Suppressor macrophage (primary cell): ENCODE measurements at places on chromosomes 5 and 9.

GRCh38 chr9:21121079-21121478, 20.6 kb downstream of the IFNW1 start:
- DNase-seq, result no peak

GRCh38 chr5:142618130-142618523, 67.8 kb downstream of the FGF1 start:
- DNase-seq, result no peak

- DNase-seq, result no peak
These were observed 133.4 kb downstream of the DAB2IP start for GRCh38 chr9:121784731-121785411.

DNA sequence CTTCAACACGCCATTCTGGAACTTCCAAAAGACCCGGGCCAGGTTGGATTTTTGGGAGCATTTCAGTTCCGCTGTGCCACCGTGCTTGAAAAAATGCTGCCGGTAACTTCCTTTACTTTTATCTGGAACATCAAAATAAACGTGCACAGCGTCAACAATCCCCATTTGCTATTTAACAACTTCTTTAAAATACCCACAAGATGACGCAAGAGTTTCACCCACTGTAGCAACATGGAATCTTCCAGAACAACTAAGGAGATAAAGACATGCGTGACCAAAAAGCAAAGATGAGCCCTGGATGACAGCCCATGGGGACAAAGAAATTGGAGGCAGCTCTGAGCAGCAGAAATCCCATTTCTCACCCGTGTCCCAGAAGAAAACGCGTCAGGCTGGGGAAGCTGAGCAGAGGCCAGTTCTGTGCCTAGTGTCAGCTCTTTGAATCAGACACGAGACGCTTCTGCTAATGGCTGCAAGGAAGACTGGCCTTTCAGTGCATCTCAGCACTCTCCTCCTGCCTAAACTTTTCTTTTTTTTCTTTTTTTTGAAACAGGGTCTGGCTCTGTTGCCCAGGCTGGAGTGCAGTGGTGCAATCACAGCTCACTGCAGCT, 61.3 kb downstream of the SECISBP2 start:
- peak; percentile 75 for DNase-seq

DNA sequence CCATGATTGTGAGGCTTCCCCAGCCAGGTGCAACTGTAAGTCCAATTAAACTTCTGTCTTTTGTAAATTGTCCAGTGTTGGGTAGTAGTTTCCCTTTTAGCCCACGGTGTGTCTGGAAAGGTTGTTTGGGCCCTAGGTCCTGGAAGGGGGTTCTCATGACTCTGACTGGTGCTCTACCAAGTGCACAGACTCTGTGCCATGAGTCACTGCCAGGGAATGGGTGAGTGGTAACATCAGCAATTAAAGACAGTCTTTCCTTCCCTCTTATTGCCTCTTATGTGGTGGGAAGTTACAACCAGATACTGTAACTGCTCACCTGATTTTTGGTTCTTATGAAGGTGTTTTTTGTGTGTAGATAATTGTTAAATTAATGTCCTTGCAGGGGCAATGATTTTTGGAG, 141.2 kb downstream of the PRDM9 start:
- DNase-seq, result no peak

DNA sequence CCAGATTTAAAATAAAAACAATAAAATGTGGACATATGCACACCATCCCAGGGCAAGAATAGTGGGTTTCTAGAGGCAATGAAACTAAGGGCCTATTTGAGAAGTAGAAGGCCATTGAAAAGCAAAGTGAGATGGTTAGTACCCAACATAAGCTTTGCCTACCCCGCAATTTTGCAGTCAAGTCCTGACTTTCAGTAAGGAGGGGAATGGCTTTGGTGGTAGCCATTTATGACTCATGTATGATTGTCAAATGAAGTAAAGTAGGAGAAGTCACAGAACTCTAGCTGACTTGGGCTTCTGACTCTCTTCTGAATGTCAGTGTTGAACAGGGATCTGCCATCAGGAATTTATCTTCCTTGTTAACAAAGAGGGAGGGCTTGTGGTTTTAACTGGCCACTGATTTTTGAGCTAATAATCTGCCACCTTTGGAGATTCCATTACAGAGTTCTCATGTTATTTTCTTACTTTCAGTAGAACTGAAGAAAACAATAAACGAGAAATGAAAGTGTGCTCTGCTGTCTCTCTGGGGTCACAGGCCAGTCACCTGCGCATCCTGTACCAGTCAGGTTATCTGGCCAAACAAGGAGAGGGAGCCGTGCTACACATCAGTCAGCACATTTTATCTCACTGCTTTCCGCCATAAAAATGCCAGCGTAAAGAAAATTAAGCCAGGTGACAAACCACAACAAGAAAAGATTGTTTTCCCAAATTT, 14.3 kb upstream of the SNCAIP start:
- no peak for DNase-seq

DNA sequence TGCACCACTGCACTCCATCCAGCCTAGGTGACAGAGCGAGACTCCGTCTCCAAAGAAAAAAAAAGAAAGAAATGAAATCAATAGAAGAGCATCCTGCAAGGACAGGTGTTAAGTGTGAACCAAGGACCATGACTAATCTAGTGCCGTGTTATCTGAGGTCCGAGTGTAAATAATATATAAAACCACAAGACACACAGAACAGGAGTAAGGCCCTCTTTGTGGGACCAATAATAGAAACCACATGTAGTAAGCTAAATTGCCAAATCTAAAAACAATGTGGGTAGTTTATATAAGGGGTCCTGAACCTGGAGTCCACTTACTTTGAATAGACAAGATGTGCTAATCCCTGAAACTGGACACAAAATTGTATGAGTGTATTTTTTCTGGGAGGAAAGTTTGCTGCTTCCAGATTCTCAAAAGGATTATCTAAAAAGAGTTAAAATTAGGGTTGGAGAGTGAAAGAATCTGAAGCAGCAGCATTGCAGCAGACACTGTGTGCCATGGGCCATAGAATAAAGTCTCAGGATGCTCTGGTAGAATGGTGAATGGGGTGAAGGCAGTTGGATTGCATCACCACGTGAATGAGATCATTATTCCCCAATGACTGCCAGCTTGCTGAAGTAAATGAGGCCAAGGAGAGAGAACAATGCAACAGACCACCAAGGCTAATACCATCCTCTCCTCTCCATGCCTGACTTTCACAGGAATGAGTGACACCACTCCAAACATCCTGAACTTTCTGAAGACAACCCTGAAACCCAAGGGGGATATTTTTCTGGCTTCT, 222.7 kb downstream of the DCP2 start:
- DNase-seq, result no peak

GRCh38 chr5:36889264-36889663, 12.7 kb downstream of the NIPBL start:
- DNase-seq, result peak; percentile 11

DNA sequence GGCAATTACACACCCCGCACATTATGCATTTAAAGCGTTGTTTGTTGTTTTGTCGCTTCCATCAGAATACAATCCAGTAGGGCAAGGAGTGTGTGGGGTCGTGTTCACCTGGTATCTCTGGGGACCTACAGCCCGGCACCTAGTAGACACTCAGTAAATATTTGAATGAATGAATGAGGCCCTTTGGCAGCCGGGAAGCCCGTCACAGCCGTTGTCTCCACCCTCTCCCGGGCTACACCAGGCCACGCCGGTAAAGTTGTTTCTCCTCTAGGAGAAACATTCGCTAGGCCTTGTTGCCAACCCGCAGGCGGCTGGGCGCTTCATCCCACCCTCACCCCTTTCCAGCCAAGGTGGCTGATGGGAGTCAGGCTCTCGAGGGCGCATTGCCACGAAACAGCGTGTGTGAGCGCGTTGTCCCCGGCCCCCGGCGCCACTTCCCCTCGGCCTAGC, 876 bp upstream of the JAK2 start:
- DNase-seq, result no peak

GRCh38 chr9:23707249-23707648, 118.8 kb downstream of the ELAVL2 start:
- no peak for DNase-seq

DNA sequence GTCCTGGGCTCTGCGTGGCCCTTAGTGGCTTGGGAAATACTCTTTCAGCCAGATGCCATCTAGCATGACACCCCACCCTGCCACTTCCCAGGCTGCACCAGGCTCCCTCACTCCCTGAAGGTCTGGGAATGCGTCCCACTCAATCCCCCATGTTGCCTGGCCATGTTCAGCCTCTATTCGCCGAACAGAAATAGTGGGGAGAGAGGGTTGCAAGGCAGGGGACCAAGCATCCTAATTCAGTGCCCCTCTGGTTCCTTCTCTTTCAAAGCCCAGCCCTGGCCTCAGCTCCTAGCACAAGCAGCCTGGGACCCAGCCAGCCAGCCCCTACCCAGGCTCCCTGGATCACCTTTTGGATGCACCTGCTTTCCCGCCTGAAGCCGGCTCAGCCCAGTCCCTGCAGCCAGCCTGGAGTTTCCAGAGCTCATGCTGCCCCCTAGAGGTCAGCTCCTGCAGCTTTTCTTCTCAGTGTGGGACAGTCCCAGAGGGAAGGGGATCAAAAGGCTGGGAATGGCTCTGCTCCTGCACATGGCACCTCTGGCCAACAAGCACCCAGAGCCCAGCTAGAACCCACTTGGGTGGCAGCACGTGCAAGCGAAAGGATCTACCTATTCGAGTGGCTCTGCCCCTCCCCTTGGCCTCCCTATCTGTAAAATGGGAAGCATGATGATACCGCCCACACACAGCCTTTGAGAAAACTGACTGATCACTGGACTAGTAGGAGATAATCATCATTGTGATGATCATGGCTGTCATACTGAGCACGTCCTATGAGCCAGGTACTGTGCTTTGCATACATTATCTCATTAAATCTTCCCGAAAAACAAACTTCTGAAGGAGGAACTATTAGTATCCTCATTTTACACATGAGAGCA, 48.7 kb upstream of the C5orf58 start:
- peak; percentile 70 for DNase-seq

GRCh38 chr5:64836190-64836755, 67.5 kb downstream of the CWC27 start:
- no peak for DNase-seq

DNA sequence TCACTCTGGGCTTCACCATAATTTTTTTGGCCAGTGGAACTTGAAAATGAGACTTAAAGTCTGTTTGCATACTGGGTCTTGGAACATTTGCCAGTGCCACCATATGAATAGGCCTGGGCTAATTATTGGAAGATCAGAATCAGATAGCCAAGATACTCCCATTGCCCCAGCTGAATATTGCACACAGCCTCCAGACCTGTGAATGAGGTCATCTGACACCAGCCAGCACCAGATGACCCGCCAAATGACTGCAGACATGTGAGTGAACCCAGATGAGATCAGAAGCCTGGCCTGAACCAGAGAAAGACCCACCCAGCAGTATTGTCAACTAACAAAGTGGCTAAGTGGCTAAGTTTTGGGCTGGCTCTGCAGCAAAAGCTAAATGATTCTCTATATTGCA, 220.5 kb upstream of the MPDZ start:
- no peak for DNase-seq
